ENCODE measurements at places on chromosomes 6 and 20.

- no peak for DNase-seq
Observed at GRCh38 chr6:164151161-164152120, 736.9 kb downstream of the QKI start.

- DNase-seq: no peak
Observed at GRCh38 chr6:170294813-170295509, 4.1 kb upstream of the DLL1 start.

GRCh38 chr6:107413966-107414645 lies 45.3 kb downstream of the PDSS2 start:
- DNase-seq: no peak

DNA sequence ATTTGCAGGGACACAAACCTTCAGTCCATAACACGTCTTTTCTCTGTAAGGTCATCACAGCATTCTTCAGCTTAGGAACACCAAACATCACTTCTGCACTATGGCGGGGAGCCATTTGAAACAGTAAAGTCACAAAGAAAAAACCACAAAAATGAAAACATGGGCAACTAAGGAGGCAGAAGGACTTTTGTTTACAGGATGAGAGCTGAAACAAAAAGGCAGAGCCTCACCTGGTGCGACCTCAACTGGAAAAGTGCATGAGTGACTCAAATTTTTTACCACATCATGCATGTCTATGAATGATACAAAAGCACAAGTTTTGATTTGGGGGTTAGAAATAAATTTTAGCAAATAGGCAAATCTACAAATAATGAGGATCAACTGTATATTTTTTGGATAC lies 68.2 kb upstream of the TNFAIP3 start:
- no peak for DNase-seq

- DNase-seq: no peak
Observed at GRCh38 chr6:39333644-39334438, 11.3 kb upstream of the KCNK16 start.

- DNase-seq: no peak
Observed at GRCh38 chr6:139597087-139597763, 222.8 kb upstream of the CITED2 start.

- DNase-seq: no peak
Observed at GRCh38 chr20:6864740-6865139, 97.3 kb downstream of the BMP2 start.

- DNase-seq: no peak
Observed at GRCh38 chr6:43673444-43674084, 14.0 kb downstream of the MRPS18A start.

- peak; percentile 84 for DNase-seq
Observed at GRCh38 chr20:57388953-57389694, 2.1 kb upstream of the RBM38 start.

- DNase-seq: no peak
Observed at GRCh38 chr6:44725070-44725469, 337.6 kb downstream of the CDC5L start.

GRCh38 chr20:38842026-38842425 lies 36.5 kb downstream of the PPP1R16B start:
- no peak for DNase-seq

Measured in SW480 (cell line).